ENCODE measurements at places on chromosomes 3 and 15.

- no peak for DNase-seq
Observed at GRCh38 chr3:140931016-140931454, 10.6 kb upstream of the SLC25A36 start.

DNA sequence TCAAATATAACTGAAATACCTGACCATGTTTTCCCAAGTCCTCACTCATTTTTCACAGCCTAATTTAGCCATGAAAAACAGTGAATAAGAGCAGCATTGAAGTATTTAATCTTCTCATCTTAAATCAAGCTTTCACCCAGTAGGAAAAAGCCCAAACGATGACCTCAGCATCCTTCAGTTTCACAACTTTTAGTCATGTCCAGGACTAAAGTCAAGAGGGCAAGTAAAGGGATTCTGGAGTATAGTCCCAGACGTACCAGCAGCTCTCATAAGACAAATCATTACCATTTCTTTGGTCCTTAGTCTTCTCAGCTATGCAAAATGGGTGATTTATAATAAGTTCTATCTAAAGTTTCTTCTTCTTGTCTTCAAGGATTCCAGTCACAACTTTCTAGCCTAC lies 237.3 kb downstream of the IL5RA start:
- DNase-seq, result no peak

- DNase-seq, result no peak
Observed at GRCh38 chr3:24006-24405, 172.6 kb upstream of the CHL1 start.

DNA sequence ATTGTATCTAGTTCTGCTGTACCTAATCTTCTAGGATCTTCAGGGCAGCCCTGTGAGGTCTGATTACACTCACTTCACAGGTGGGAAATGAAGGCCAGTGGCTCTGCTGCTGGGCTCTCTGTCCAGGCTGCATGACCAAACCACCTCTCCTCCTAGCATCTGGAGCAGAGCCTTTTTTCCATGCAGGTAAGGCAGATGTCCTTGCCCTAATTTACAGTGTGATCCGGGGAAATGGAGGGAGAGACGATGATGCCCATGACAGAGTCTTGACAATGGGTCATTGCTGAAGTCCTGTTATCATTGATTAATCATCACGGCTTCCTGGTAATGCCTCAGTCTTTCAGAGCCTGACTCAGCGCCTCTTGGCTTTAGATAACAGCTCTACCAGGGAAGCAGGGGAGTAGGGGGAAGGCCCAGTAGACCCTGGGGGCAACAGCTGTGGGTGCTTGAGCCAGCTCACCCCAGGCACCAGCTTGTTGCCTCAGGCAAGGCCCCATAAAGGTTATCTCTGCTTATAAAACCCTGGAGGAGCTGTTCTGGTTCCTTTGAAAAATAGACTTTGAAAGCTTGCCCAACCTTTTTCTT lies 153.4 kb downstream of the GABRG3 start:
- no peak for DNase-seq

- no peak for DNase-seq
Observed at GRCh38 chr15:49843725-49844124, 222.9 kb downstream of the DTWD1 start.

DNA sequence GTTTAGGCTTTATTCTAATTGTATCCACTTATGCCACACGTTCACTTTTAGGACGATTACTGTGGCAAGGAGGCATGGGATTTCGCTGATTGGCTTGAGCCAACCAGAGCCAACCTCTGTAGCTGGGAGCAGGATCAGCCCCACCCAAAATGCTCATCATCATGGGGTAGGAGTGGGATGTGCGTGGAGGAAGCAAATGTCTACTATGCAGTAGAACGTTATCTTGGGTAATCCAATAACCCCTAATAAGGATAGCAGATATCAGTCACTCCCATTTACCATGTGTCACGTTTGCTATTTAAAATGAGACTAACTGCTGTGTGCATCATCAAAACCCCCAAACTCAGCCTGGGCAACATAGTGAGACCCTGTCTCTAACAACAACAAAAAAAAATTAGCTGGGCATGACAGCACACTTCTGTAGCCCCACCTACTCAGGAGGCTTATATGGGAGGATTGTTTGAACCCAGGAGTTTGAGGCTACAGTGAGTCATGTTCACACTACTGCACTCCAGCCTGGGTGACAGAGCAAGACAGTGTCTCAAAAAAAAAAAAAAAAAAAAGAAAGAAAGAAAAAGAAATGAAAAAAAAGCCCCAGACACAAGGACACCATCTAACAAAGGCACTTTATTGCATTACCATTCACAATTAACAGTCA lies 17.8 kb upstream of the ITGB5 start:
- DNase-seq, result no peak

GRCh38 chr3:51710631-51711351 lies 3.9 kb downstream of the GRM2 start:
- DNase-seq, result no peak

DNA sequence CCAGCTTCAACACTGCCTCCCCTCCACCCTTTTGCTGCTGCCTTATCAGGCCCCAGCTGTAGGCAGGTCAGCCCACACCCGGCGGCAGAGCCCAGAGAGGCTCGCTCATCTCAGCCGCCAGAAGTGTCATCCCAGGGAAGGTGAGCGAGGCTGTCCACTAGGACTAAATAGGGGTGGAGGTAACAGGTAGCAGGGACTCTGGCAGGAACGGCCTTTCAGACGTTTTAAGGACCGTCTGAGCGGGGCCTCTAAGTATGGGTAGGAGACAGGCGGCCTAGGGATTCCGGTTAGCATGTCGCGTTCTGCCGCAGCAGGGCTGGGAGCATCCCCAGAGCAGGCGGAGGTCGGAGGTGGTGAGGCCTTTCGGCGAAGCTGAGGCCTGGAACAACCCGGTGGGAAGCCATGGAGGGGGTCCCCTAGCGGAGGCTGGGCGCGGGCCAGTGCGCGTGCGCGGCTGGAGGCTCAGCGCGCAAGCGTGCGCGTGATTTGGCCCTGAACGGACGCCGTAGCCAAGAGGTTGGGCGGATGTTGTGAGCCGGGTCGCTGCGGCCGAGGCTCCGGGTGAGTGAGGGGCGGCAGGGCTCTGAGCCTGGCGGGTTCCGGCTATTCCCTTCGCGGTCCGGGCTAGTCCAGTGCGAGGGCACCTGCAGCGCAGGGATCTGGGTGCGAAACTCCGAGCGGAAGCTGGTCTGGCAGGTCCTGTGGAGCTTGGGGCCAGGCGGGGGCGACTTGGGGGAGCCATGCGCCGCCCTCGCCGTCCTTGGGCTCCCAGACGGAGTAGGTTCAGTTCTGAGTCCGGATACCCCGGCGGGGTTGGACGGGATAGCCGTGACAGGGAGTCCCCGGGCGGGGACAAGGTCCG lies at the start of the genes MST1 and RNF123:
Gene MST1 (minus strand): TSS at position 429 of the 862 bp plus-strand sequence. CDS start 783 bp downstream, outside the sequence.
Gene RNF123 (plus strand): TSS at position 512 of the 862 bp plus-strand sequence. CDS start 1,609 bp downstream, outside the sequence.
- peak; percentile 92 for DNase-seq

- DNase-seq, result no peak
Observed at GRCh38 chr3:62497156-62497555, 123.8 kb upstream of the FEZF2 start.

DNA sequence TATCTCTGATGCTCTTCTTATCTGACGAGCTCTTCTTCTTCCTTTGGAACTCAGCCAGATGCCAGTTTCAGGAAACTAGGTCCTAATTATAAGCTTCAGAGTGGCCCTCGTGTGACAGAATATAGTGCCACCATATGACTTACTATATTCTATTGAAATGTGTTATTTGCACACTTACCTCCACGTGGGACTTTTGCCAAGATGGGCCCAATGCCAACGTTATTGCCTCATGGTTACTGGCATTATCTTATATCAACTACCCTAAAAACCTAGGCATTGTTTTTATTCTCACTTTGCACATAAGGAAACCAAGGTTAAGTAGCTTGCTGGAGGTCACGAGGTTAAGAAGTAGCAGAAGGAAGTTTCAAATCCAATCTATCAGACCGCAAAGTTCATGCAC lies 71.3 kb upstream of the SLCO3A1 start:
- no peak for DNase-seq

DNA sequence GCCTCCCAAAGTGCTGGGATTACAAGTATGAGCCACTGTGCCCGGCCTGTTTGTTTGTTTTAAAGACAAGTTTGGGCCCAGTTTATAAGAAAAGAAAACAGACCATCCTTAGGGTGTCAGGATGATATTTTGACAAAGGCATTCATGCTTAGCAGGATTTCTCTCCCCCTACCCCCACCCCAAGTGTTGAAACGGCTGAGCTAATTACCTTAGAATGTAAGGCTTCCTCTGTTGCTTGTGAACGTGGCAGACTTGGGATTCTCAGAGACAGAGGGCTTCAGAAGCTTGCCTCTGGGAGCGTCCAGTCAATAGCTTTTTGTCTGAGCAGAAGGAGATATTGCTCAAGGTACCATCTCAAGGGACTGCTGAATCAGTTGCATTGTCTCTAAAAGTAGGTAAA lies 24.0 kb downstream of the FLNB start:
- DNase-seq, result no peak

DNA sequence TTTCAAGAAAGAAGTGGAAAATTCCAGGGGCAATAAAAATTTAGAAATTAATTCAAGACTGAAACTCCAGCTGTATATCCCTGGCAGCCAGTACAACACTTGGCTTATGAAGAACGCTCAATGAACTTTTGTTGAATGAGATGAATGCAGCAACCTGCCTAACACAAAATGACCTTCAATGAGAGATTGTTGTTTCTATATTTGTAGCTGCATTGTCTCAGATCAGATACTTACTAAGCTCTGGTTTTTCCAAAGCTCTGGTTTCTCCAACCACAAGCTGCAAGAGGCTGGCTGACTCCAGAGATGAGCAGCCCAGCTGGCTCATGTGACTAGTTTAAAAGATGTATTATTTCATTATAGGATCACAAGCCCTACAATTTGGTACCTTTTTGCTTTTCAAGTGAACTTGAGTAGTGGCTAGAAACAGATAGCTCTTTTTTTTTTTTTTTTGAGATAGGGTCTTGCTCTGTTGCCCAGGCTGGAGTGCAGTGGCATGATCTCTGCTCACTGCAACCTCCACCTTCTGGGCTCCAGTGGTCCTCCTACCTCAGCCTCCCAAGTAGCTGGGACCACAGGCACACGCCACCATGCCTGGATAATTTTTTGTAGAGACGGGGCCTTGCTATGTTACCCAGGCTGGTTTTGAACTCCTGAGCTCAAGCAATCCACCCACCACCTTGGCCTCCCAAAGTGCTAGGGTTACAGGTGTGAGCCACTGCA lies 57.4 kb downstream of the UMPS start:
- DNase-seq, result no peak

DNA sequence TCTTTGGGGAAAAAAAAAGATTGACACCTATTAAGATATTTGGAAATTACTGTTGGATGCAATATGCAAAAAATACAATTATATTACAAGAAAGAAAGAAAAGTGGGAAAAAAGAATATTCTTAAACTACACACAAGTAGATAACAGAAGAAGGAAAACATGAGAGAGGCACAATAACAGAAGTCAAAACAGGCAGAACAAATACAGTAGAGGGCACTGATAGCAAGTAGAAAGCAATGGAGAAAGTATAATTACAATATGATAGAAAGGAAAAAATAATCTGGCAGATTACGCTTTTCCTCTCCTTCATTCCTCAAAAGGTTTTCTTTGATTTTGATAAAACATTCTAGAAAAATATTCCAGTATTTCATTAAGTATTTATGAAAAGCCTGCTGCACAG lies 72.1 kb downstream of the ADAM10 start:
- DNase-seq, result no peak

DNA sequence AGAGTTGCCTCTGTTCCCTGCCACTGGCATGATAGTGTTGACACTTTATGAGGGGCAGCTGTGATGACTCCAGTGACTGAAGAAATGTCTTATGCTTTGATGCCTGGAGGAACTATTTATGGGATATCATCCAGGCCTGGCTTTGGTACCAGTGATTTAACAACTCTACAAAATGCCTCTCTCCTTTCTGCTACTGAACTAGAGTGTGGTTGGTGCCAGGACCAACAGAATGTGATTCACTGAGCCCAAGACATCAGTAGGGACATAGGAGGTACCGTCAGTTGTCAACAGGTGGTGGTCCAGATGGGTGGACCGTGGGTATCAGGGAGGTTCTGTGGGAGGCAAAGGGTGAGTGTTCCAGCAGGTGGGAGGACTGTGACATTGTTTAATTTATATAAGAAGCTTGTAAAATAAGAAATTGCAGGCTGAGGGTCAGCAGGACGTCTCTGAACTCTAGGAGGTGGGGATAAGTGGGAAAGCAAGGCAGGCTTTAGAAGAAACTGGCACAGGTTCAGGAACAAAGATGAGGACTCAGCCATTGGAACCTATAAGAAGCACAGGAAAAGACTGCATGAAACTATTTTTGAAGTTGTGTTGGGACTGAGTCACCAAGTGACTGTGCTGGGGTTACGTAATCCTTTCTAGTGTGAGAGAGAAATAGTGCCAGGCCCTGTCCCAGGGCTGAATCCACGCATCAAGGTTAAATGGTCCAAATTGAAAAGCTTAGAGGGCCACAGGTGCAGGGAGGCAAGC lies 28.5 kb upstream of the SLC7A14 start:
- no peak for DNase-seq

DNA sequence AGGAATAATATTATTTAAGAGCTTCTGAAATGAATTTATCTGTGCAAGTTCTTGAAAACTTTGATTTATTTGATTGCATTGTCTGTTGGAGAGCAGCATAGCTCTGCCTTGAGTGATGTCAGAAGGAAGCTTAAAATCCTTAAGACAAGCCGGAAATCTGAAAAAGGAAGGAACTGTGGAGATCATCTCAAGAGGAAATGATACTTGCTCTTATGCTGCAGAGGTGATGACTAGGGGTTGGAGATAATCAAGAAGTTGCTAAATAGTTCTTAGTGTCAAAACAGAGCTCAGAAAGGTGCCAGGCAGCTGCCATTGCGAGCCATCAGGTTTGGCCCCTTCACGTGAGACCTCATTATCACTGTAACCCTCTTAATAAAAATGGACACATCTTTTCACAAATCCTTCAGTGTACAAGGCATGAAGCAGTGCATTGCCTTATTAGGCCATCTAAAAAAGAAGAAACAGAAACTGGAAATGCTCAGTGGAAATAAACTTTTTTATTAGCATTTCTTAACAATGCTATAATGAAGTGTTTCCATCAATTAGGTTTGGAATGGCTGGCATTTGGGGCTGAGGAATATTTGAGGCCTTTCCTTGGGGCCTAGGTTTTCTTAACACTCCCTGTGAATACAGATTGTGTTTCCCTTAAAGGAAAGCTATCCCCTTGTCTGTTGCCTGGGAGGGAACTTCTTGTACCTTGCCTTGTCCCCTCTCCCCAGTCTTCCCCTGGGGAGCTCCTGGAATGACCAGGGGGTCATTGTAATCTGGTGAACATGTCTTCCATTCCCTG lies 34.5 kb upstream of the VILL start:
- no peak for DNase-seq

All from activated CD4-positive, alpha-beta T cell treated with anti-CD3 and anti-CD28 coated beads, Interleukin-2, amount 50 U/mL, for 48 hours (primary cell).